GM06990 (cell line): ENCODE measurements at places on chromosomes 6 and 20.

GRCh38 chr6:52285177-52286068 is 881 bp upstream of the MCM3 start:
- peak; percentile 34 for DNase-seq

GRCh38 chr6:69279805-69280204 is 517.0 kb downstream of the LMBRD1 start:
- no peak for DNase-seq

- DNase-seq = no peak
Observed at GRCh38 chr20:62214067-62214466, 6.0 kb downstream of the HRH3 start.

GRCh38 chr6:130432838-130433237 is 67.0 kb downstream of the TMEM200A start:
- DNase-seq = no peak

- no peak for DNase-seq
Observed at GRCh38 chr20:51860111-51860882, 58.0 kb upstream of the SALL4 start.

GRCh38 chr6:71510057-71510713 is 221.6 kb downstream of the OGFRL1 start:
- no peak for DNase-seq

DNA sequence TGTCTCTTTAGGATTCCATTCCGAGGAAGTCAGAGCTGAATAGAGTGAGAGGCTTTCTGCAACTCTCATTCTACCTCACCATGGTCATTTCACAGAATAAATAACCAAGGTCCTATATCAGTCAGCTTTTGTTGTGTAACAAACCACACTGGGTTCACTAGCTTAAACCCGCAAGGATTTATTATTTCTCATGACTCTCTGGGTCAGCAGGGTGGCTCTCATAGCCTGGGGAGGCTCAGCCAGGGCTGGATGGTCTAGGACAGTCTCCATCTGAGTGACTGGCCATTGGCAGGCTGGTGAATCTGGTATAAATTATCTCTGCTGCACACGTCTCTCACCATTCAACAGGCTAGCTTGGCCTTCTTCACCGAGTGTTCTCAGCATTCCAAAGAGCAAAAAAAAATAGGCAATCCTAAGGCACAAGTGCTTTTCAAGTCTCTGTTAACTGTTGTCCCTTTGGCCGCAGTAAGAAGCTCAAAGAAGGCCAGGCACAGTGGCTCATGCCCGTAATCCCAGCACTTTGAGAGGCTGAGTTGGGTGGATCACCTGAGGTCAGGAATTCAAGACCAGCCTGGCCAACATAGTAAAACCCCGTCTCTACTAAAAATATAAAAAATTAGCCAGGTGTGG is 39.7 kb downstream of the ISM1 start:
- no peak for DNase-seq

- DNase-seq = no peak
Observed at GRCh38 chr6:150302520-150303176, 66.2 kb upstream of the IYD start.

DNA sequence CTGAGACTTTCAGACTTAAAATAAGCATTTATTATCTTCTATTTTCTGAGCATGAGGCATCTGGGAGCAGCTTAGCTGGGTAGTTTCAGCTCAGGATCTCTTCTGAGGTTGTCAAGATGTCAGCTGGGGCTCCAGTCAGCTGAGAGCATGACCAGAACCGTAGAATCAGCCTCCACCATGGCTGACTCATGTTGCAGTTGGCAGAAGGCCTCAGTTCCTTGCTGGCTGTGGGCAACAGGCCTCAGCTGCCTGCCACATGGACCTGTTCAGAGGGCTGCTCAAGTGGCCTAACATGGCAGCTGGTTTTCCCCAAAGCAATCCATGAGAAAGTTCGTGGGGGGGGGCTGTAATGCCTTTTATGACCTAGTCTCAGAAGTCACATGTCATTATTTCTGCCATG is 142.3 kb downstream of the LY86 start:
- DNase-seq = no peak
